ENCODE measurements at places on chromosomes 5 and 9.

- no peak for DNase-seq
Measured at GRCh38 chr9:20873240-20873865, 158.1 kb downstream of the HACD4 start.

GRCh38 chr5:102922799-102923477, 167.8 kb downstream of the PAM start:
- no peak for DNase-seq

DNA sequence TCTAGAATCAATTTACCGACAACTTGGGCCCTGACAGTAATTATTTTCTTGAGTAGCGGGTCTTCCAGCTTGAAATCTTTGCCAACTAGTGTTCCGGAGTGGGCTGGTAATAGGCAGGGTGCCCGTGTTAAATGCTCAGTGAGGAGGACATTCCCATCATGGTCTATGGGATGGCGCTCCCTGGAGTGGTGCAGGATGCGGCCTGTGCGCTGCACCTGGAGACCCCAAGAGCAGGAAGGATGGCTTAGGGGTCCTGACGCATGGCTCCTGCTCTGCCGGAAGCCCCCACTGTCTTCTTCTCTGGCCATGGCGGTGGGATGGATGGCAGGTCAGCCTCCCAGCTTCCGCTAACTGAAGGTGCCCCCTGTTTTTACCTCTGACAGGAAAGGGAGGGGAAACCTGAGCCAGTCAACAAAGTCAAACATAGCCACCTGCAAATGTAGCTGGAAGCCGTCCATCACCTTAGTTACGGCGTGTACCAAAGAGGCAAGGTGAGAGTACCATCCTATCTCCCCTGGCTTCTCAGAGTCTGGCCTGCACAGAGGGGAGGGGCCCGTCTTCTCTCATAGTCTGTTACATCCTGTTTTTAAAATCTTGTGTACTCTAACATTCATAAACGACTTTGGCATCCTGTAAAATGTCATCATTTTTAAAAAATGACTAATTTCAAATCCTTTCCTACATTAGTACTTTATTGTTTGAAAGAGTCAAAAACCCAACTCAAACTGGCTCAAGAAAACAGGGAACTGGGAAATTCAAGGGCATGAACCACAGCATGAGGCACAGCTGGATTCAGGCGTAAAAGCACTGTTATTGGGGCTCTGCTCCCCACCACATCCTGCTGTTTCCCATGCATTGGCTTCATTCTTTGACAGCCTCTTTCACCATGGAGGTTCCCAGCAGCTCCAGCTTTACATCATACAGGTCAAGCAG, 28.5 kb upstream of the UNC5A start:
- DNase-seq = no peak

DNA sequence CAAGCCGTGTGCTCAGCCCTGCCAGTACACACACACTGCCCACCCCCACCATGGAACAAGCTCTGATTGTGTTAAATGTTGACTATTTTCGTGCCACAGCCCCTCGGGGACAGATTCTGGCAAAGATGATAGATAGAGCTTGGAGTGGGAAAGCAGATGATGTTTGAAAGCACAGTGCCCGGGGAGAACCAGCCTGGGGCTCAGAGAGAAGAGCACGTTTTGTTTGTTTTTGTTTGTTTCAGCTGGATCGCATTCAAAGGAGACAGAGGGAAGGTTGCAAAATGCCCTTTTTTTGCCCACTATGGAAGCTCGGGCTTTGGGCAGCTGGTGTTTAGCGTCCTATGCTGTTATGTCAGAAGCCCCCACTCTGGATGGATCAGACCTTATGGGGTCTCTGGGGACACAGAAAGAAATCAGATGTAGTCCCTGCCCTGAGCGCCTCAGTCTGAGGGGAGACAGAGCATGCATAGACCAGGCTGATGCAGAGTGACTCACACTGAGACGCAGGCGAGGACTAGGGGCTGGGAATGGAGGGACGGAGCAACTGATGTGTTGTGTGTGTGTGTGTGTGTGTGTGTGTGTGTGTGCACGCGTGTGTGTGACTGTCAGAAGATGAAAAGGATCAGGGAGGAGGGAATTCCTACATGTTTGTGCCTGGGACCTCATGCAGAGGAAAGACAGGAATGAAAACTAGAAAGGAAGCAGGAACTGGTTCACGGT, 229.7 kb downstream of the MELK start:
- DNase-seq = no peak

DNA sequence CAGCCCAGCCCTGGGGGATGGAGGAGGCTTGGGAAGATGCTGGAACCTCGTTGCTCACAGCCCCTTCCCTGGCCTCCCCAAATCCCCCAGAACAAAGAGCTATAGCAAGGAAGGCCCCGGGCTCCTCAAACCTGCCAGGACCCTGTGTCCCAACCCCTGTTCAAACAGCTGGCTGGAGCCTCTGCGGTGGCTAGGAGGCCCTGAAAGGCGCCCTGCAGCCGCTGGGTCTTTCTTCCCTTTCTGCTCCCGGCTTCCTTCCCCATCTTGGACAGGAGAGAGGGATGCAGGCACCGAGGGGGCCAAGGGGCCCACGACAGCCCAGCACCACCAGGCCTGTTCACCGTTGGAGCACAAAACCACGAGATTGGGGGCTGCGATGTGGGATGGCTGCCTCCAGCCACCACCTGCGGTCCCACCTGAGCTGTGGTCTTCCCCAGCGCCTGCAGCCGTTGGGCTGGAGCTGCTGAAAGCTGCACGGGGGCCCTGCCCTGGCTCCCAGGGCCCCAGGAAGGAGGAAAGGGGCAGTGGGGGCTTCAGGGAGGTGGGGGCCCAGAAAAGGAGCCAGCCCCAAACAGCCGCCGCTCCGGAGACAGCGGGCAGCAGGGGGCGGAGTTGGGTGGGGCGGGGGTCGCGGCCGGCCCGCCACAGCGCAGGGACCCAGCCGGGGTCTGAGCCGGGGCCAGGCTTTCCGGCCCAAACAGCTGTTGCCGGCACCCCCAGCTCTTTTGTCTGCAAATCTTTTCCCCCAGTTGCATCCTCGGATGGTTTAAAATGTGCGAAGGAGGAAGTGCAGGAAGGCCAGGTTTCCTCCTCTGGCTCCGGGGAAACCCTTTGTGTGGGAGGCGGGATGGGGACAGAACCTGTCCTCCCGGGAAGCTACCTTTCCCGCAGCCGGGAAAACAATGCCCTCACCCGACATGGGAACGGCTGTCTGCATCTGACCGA, 16.1 kb downstream of the NOTCH1 start:
- DNase-seq = no peak

DNA sequence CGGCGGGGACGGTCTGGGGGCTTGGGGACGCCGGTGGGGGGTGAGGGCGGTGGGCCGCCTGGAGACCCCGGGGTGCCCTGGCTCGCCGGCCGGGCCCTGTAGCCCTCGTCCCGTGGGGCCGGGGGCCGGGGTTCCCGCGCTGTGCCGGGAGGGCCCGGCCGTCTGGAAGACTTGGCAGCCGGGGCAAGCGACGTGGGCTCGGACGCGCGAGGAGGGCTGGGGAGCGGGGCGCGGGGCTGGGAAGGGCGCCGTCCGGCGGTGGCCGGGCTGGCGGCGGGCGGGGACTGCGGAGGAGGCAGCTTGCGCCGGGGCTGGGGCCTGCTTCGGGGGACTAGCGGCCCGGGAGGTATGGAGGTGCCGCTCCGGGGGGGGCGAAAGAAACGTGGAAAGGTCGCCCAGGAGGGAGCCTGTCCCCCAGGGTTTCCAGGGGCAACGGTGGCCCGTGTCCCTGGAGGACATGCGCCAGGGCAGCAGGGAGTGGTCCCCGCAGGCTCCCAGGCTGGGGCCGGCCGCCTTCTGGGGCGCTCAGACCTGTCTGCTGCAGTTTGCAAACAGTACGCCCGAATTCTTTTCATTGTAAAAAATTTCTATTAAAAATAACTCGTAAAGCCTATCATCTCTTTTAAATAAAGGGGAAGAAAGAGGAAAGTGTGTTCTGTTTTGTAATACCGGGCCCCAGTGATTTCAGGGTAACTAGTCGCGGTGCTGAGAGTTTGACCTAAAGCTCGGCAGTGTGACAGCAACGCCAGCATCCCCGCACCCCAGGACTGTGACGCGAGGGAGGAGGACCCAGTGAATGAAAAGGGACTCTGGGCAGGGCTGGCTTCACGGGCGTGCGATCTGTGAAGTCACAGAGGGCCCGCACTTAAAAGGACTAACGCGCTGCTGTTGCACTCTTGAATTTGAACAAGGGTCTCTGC, 752 bp upstream of the ANKH start:
- DNase-seq = peak; percentile 31

DNA sequence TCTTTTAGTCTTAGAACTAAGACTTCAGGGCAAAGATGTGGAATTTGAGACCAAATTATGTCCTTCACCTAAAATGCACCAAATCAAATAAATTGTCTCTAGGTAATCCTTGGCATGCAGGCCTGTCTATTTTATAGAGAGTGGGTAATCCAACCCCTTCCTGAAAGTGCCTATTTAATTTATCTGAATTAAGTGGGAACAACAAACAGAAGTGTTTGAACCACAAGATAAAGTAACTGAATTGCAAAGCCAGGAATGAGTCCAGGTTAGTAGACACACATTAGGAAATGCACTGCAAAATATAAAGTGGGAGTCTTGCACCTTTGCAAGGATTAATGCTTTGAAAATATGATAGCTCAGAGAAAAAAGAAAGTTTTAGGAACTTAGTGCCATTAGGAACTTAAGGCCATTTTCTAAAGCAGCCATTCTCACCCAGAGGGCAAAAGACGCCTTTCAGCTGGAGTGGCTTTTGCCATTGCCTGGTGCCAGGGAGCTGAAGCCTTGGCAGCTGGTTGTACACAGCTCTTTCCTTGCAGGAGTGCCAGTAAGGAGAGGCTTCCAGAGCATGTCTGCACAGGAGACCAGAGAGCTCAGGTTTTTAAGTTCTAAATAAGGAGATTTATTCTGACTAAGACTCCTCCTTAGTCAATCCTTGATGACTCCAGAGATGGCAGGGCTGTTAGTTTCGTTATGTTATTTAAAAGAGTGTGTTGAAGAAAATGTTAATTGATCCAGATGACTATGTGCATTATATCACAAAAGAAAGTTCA, 151.7 kb upstream of the ELL2 start:
- no peak for DNase-seq

GRCh38 chr9:5665059-5665458, 36.2 kb downstream of the RIC1 start:
- no peak for DNase-seq
